ENCODE measurements at places on chromosomes 2 and 18. TPM values are rescaled to one million over a fixed set of nuclear protein-coding genes. Genes with fewer than 3 reads are reported as not detected.

PRKAG3 gene
- not detected for total RNA-seq

RSAD2 gene
- total RNA-seq: 5.1 TPM

MARS2 gene
- 12.1 TPM for total RNA-seq

AGXT gene
- total RNA-seq: not detected
